Calu3 (cell line): ENCODE measurements at places on chromosomes 3 and 15. TPM values are rescaled to one million over a fixed set of nuclear protein-coding genes. Genes with fewer than 3 reads are reported as not detected.

DNA sequence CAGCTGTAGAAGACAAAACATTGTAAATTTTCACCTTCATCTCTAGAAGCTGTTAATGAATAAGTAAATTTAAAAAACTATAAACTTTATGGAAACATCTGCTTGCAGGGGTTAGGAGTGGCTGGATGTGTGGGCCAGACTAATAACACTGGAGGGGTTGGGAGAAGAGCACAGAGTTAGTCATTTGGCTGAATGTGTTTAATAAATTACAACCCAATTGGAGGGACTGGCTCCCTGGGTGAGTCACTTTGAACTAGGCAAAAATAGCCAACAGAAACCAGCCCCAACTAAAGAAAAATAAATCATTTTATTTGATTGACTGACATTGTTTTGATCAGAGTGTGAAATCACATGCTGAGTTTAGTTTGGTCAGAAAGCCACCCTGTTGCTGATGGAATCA is 21.8 kb downstream of the DGKG start:
- peaks cover 88% of the 10 kb centered on the region for H3K27me3 ChIP-seq
- DNase-seq, result no peak
- no peaks in the 10 kb centered on the region for H3K4me1 ChIP-seq

DNA sequence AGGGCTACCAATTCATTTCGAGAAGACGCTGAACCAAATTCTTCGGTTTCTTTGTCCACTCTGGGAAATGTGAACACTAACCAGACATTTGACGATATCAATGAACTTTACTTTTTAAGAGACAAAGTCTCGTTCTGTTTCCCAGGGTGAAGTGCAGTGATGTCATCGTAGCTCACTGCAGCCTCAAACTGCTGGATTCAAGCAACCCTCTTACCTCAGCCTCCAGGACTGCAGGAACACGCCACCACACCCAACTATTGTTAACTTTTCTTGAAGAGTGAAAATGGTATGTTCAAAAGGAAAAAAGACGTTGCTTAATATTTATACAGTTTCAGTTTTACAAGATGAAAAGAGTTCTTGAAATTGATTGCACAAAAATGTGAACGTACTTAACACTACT is 30.6 kb downstream of the MB21D2 start:
- H3K27ac ChIP-seq, result peak overlapping the region; percentile 88
- H3K4me3 ChIP-seq, result peak overlapping the region; percentile 60
- peaks cover 37% of the 10 kb centered on the region for H3K36me3 ChIP-seq
- peaks cover 93% of the 10 kb centered on the region for H3K4me1 ChIP-seq
- DNase-seq, result peak; percentile 77

DNA sequence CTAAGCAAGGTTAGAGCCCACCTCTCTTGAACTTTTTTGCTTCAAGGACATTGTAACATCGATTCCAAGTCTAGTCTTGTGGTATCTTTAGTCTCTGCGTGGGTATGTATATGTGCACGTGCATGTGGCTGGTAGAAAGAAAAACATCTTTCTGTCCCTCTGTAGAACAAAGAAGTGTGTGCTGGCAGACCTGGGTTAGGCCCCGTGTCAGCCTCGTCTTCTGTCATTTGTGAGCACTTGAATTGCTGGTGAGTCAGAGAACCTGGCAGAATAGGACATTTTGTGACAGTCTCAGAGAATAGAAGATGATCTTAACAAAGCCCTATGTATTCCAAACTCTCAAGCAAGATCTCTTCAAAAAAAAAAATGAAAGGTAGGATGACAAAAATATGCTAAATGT is 102.2 kb upstream of the ATP10A start:
- no peaks in the 10 kb centered on the region for H3K27me3 ChIP-seq
- DNase-seq, result no peak
- H3K4me1 ChIP-seq, result no peaks in the 10 kb centered on the region
- no peaks in the 10 kb centered on the region for H3K36me3 ChIP-seq
- H3K27ac ChIP-seq, result no peak overlapping the region
- no peak overlapping the region for H3K4me3 ChIP-seq

- H3K27me3 ChIP-seq, result no peaks in the 10 kb centered on the region
- no peak overlapping the region for H3K27ac ChIP-seq
- DNase-seq, result no peak
- H3K4me3 ChIP-seq, result no peak overlapping the region
- H3K4me1 ChIP-seq, result peaks cover 3% of the 10 kb centered on the region
Observed at GRCh38 chr15:80026754-80027153, 32.7 kb upstream of the ZFAND6 start.

DNA sequence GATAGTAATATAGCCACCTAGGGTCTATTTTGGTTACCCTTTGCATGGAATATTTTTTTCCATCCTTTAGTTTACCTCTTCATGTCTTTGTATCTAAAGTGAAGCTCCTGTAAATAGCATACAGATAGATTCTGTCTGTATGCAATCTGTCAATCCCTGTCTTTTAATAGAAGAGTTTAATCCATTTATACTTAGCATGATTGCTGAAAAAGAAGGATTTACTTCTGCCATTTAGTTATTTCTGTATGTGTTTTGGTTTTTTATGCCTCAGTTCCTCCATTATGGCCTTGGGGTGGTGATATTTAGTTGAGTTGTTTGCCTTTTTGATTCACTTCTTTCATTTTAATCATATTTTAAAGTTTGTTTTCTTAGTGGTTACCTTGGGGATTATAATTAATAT is 29.0 kb downstream of the PCCB start:
- no peak for DNase-seq
- H3K27me3 ChIP-seq, result no peaks in the 10 kb centered on the region
- H3K36me3 ChIP-seq, result peaks cover 5% of the 10 kb centered on the region
- no peak overlapping the region for H3K27ac ChIP-seq
- H3K4me1 ChIP-seq, result no peaks in the 10 kb centered on the region

DNA sequence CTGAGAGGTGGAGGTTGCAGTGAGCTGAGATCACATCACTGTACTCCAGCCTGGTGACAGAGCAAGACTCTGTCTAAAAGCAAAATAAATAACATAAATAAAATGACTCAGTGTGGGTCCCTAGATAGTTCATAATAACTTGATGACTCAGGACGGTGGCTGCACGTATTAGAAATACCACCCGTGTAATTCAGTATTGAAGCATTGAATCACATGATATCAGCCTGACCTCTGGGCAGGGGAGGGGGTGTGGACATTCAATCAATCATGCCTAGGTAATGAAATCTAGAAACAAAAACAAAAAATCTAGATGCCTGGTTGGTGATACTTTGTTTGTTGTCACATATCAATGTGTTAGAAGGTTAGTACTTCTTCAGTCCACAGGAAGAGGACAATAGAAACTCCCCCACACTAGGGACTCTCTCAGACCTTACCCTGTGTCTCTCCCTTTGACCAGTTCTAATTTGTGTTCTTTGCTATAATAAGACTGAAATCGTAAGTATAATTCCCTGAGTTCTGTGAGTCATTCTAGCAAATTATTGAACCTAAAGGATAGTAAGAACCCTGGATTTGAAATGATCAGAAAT is 177.3 kb downstream of the GAP43 start:
- H3K36me3 ChIP-seq, result peaks cover 27% of the 10 kb centered on the region
- no peaks in the 10 kb centered on the region for H3K27me3 ChIP-seq
- H3K27ac ChIP-seq, result peak overlapping the region; percentile 82
- H3K4me1 ChIP-seq, result peaks cover 60% of the 10 kb centered on the region
- H3K4me3 ChIP-seq, result no peak overlapping the region
- DNase-seq, result peak; percentile 41

SLC9A9 gene
- total RNA-seq, result 1.5 and 2.4 TPM in 2 replicates

PLSCR4 gene
- total RNA-seq, result 6.3 and 10.2 TPM in 2 replicates

LNP1 gene
- total RNA-seq, result 1.2 and 1.8 TPM in 2 replicates

PLCB2 gene
- 37.3 and 43.1 TPM in 2 replicates for total RNA-seq

CCR8 gene
- total RNA-seq, result not detected in 2 replicates

NR2E3 gene
- 0.49 and 0.83 TPM in 2 replicates for total RNA-seq

MCTP2 gene
- total RNA-seq, result 30.1 and 40.5 TPM in 2 replicates

RTP3 gene
- not detected in 2 replicates for total RNA-seq
